ENCODE measurements at places on chromosomes 3 and 15.

DNA sequence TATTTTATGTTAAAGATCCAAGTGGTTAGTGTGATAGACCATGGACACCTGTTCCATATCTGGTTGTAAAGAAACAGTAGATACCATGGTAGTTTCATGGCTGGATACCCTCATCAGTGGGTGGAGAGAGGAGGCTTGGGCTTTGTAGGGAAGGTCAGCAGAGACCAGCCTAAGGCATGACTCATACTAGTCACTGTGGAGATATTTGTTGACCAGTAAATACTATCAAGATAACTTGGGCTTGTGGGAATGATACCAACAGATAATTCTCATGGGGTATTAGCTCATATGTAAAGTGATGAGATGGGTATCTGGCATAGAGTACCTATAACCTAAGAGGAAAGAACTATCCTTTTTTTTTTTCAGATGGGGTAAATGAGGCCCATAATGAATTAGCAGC lies 354.5 kb downstream of the CACNA2D3 start:
- DNase-seq = no peak

DNA sequence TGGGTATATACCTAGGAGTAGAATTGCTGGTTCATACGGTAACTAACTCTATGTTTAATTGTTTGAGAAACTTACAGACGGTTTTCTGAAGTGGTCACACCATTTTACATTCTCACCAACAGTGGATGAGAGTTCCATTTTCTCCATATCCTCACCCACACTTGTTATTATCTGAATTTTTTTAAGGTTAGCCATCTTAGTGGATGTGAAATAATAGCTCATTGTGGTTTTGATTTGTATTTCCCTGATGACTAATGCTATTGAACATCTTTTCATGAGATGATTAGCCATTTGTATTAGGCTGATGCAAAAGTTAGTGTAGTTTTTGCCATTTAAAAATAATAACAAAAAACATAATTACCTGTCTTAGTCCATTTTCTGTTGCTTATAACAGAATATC lies 18.6 kb downstream of the CSTA start:
- DNase-seq = no peak

DNA sequence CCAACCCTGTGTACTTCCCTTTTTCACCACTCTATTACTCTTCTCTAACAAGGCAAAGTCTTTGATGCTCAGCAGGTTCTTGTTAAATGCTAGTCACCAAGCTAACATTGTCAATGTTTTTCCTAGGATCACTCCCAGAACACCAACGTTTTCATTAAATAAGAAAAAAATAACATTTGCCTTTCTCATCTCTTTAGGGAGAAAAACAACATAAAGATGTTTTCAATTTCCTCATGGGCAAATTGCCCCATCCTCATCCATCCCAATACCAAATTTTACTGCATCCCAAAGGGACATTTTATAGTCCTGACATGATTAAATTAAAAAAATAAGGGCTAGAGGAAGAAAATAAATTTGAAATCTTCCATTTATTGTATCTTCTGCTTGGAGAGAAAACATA lies 106.5 kb downstream of the SUCNR1 start:
- DNase-seq = no peak

GRCh38 chr15:72474912-72475628 lies 940 bp downstream of the ARIH1 start:
- DNase-seq = peak; percentile 85

GRCh38 chr3:43198791-43199644 lies 87.3 kb upstream of the SNRK start:
- DNase-seq = peak; percentile 63

- DNase-seq = no peak
Measured at GRCh38 chr15:96344706-96345559, 14.4 kb downstream of the NR2F2 start.

- peak; percentile 65 for DNase-seq
Measured at GRCh38 chr3:123652342-123652984, 67.6 kb upstream of the HACD2 start.

- no peak for DNase-seq
Measured at GRCh38 chr3:54180921-54181320, 58.6 kb downstream of the CACNA2D3 start.

- no peak for DNase-seq
Measured at GRCh38 chr3:28907616-28908015, 373.3 kb upstream of the RBMS3 start.

DNA sequence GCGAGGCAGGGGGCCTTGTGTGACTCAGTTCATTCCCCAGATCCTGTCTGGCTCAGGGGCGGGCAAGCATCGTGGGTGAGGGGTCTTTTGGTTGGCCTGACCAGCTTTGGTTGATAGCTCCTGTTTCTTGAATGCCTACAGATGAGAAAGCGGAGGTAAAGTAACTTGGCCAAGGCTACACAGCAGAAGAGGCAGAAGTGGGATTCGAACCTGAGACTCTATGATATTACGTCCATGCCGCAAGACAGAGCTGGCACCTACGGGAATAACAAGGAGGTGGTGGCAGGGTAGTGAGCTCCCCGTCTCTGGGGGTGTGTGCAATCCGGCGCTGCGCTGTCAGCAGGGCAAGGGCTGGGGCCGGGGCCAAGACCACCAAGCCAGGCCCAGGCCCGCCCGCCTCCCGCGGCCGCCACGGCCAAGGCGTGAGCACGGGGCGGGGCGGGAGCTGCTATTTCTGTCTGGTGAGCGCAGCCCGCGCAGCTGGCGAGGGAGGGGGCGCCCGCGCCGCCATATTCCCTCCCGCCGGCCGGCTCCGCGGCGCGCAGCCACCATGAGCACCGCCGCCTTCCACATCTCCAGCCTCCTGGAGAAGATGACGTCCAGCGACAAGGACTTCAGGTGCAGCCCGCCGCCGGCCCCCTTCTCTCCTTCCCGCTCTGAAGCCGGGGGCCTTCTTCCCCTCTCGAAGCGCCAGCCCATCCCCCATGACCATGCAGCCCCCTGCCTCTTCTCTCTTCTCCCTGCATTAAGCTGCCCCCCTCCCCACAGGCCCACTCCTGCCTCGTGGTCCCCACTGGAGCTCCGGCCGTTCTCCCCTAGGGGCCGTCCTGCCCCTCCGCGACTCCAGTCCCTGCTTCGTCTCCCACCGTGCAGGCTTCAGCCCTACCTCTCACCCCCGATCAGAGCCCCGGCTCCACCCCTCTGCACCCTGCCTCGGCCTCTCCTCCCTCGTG lies at the start of gene CAND2:
Gene CAND2, plus strand, starts transcription at position 510 of the 953 bp plus-strand sequence. Its CDS starts 41 bp downstream, at position 551.
- DNase-seq = peak; percentile 36
